ENCODE measurements at places on chromosomes 1 and 21.
A peak's percentile ranks its signal among the peaks of the same experiment; 100 is the strongest.

DNA sequence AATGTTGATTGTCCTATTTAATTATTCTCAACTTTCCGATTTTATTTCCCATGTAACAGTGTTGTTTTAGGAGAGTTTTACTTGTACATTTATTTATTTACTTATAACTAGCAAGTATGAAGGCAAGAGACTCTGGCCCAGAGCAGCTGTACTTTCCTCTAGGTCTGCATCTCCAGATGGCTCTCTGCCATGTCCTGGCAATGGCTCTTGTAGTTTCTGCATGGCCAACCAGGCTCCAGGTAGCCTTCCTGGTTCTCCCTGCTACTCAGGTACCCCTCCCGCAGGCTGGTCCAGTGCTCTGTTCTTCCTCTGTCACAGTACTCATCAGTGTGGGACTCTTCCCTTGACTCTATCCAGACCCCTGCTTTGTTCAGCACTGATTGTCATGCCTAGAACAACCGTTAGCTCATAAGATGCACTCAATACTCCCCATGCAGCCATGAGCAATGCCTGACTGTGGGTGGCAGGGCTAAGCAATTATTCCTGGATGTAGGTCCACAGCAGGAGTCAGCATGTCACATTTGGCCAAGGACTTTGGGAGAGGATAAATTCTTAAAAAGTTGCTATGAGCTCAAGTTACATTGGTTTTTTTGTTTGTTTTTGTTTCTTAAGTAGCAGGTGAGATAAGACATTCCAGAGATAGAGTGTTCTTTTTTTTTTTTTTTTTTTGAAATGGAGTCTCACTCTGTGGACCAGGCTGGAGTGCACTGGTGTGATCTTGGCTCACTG, 10.9 kb upstream of the IL20 start:
- no peak for DNase-seq

DNA sequence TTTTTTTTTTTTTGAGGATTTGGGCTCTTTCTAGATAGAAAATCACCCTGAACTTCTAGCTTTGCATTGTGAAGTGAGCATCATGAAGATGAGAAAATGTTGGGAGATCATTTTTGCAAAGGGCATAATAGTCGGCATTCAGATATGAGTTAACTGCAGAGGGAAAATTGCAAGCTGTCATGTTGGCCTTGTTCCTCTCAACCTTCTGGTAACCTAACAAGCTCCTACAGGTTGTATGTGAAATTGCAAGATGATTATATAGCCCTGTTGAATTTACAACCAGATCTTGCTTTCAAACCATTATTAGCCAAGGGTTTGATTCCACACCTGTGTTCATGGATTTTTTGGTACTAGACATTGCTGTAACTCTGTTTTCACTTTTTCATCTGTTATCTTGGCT, 2.2 kb downstream of the ELOA start:
- DNase-seq, result no peak

- DNase-seq, result no peak
These were observed 262.8 kb upstream of the PBX1 start for GRCh38 chr1:164296172-164296571.

- no peak for DNase-seq
These were observed 22.6 kb upstream of the COL9A2 start for GRCh38 chr1:40339420-40340323.

DNA sequence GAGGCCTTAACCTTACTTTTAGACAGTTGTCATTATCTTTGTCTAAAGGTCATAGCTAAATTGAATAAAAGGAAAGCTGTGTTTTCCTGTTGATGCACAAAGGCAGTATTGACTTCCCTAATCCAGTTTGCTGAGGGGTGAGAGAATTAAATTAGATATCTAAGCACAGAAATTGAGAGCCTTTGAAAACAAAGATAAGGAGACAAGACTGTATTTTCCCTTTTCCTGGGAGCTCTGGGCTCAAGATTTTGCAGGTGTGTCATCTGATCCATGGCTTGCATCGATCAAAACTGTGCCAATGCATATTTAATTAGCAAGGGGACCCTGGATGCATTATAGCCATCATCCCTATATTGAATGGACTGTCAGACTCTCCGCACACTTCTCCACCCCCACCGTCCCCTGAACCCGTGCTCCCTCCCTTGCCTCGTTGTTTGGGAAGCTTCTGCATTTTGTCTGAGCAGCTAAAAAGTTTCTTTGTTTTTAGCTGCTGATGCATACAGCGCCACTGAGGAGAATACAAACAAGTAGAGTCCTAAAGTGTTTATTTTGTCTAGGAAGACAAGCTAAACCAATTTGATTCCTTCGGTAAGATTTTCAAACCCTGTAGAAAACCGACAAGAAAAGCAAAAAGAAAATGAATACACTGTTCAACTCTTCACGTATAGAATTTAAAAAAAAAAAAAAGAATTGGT, 186.3 kb downstream of the NFIA start:
- no peak for DNase-seq

DNA sequence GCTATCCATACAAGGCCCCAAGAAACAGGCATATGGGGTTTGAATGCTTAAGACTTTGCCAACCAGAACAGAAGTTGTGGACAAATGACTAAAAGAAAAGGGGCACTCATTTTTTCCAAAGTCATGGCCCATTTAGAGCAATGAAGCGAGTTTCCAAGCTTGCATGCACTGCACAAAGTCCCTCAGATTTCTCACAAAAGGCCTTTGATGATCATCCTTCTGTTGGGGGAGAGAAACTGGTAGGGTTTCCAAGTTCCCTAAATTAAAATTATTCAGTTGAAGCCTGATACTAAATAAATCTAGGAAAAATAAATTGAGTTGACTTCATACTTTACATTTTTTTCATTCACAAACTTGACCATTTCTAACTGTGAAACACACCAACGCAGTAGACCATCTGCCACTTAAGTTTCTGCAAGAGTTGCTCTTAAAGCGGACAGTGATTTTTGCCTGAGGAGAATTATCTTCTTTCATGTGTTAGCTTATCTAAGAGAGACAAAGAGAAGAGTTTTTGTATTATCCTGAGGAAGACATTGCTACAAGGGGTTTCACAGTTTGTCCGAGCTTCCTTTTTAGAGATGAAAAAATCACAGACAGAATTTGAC, 139.2 kb downstream of the SEC16B start:
- DNase-seq, result no peak

GRCh38 chr1:163337631-163338030, 15.9 kb downstream of the NUF2 start:
- DNase-seq, result no peak

GRCh38 chr1:109904105-109904817, 6.4 kb upstream of the CSF1 start:
- no peak for DNase-seq

DNA sequence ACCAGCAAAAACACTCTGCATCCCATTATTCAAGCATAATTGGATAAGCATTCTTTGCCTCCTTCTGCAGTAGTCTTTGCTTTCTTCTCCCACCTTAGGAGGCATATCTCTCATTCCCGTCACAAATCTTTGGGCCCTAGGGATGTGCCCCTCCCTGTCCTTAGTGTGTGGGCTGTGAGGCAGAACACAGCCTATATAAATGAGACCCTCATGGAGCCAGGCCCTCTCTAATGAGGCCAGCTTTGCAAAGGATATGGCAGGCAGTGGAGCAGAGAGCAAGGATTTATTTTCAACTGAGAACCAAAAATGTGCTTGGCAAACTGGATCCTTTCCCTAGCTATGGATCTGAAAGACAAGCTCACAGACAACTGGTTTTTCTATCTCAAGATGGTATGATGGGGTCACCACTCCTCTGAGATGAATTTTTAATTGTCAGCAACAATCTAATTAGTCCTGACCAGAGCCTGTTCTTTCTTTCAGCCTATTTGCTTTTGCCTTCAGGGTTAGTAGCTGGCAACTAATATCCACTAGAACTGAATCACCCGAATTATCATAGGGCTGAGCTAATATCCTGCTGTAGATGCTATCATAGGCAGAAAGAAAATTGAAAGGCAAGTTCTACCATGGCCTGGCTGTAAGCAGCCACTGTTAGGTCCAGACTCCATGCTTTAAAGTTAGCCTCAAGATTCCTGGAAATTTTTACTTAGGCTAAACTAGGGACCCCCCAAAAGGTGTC, 134.2 kb downstream of the SYT2 start:
- no peak for DNase-seq

DNA sequence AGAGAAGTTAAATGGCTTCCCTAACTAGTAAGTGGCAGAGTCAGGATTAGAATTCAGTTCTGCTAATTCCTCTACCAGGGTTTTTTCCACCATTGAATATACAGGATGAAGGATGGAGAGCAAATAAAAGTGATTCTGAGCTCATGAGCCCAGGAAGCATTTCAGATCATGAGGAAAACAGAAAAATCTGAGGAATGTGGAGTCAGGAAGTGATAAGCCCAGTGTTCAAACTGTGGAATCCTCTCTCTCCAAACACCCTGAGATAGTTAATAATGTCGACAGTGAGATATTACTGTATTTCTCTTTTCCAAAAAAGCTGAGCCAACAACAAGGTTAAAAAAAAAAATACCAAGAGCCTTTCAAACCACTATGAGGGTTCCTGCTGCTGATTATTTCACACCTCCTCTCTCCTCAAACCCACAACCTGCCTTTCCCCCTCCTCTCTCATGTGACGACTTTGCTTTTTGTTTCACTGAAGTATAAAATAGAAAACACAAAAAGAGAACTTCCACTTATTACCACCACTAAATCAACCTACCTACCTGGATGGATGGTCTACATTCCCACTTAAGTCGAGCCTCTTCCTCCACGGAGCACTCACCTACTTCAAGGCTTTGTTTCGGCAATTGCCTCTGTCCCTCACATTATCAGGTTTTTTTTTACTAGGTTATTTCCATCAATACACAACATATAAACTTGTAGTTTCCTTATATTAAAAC, 8.9 kb downstream of the SLAMF1 start:
- peak; percentile 64 for DNase-seq

GRCh38 chr21:34351786-34352241, 12.0 kb upstream of the KCNE2 start:
- peak; percentile 49 for DNase-seq

DNA sequence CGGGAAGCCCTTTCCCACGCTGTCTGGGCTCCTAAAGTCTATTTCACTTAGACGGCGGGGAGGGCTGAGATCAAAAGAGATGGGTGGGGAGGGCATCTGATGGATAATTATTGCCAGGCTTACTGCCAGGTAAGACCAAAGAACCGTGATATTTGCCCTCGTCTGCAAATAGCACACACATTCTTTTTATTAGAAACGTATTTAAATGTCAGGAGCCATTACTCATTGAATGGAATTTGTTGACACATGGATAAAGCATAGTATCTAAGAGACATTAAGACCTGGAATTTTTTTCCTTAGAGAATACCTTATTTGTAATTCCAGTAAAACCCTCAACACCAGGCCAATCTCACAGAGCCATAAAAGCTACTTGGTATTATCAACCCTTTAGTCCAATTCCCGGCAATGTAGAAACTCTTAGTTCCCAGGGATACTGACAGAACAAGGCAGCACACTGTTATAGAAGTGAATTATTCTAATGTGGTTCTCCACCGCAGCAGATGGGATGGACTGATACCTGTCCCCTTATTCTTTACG, 10.6 kb downstream of the URB1 start:
- DNase-seq, result no peak

- no peak for DNase-seq
These were observed 40.5 kb downstream of the DDR2 start for GRCh38 chr1:162672622-162673260.

- DNase-seq, result peak; percentile 49
These were observed 1.7 kb downstream of the FAM78B start for GRCh38 chr1:166164995-166165660.

GRCh38 chr1:81505831-81506230, 294.9 kb upstream of the ADGRL2 start:
- no peak for DNase-seq

- DNase-seq, result peak; percentile 77
These were observed at the start of gene EFNA3 for GRCh38 chr1:155078469-155079209. Gene EFNA3, plus strand, starts transcription at chr1:155078837. Its CDS starts 105 bp downstream, at chr1:155078942.

- no peak for DNase-seq
These were observed 19.9 kb upstream of the TMEM39B start for GRCh38 chr1:32052887-32053286.

DNA sequence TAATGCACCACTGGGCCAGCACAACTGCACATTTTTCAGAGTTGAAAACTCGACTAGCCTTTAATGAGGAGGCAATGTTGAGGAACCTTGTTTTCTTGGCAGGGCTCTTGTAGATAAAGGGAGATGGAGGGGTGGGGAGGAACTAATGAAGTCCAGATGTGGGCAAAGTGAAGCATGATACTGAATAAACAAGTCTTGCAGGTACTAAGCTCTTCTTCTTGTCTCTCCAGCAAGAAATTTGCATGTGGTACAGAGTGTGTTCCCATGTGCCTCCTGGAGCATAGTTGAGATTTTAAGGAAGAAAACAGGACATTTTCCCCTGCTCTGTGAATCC, 47.0 kb downstream of the PLPP3 start:
- no peak for DNase-seq

- no peak for DNase-seq
These were observed 193.8 kb upstream of the FOXD3 start for GRCh38 chr1:63128556-63128955.
